Activated CD8-positive, alpha-beta T cell treated with anti-CD3 and anti-CD28 coated beads for 36 hours (primary cell): ENCODE measurements at places on chromosomes 12 and 14. TPM values are rescaled to one million over a fixed set of nuclear protein-coding genes. Genes with fewer than 3 reads are reported as not detected.

OR6C4 gene
- not detected for total RNA-seq

DNA sequence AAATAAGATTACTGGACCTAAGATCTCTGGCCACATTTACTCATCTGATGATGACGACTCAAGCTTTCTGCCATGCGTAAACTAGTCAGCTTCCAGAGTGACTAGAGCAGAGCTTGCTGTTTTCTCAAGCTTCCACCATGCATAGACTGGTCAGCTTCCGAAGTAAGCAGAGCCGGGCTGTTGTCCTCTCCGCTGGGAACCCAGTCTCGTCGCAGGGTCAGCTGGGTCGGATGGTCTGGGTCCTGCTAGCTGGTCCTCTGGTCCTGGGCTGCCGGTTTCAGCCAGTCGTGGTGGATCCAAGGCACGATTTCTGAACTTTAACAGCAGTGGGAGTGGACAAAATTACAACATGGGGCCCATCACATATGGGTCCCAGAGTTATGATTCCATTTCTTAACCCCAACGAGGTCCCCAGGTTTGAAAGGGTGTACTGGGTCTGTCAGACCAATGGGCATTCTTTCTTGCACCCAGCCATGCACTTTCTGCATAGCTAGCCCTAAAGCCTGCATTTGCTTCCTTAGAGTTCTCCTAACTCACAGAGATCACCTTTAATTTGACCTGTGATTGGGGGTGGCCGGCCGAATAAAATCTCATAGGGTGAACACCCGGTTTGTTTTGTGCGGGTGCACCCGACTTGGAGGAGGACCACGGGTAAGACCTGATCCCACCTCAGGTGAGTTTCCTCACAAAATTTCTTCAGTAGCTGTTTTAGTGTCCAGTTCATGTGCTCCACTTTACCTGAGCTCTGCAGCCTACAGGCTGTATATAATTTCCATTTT, 1312.8 kb downstream of the TMEM121 start:
- no peak for DNase-seq

POLR3B gene
- 9.5 TPM for total RNA-seq

NPFF gene
- total RNA-seq = not detected

GRCh38 chr14:75699331-75699730, 38.3 kb downstream of the TTLL5 start:
- no peak for DNase-seq

DNA sequence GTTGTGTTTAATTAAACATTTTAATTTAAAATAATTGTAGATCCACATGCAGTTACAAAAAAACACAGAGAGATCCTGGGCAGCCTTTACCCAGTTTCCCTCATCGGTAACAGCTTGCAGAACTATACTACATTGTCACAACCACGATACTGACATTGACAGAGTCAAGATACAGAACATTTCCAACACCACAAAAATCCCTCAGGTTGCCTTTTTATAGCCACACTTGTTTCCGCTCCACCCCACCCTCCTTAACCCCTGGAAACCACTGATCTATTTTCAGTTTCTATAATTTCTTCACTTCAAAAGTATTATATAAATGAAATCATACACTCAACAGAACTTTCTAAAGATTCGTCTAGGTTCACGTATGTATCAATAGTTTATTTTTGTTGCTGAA, 458.8 kb upstream of the SOX5 start:
- DNase-seq = peak; percentile 3

DNA sequence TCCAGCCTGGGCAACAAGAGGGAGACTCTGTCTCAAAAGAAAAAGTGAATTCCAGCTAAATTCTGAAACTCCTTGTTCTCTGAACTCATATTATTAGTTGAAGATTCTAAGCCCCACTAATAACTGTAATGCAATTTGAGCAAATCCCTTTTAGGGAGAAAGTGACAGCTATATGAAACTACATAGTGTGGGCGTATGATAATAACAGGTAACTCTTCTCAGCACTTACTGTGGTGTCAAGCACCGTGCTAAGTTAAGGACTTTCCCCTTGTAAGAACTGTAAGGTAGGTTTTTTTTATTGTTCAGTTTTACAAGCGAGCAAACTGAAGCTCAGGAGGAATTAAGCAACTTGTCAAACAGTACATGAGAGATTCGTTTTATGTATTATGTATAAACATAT, 5.4 kb downstream of the ANKRD13A start:
- no peak for DNase-seq

ZFYVE21 gene
- 11.6 TPM for total RNA-seq

DNA sequence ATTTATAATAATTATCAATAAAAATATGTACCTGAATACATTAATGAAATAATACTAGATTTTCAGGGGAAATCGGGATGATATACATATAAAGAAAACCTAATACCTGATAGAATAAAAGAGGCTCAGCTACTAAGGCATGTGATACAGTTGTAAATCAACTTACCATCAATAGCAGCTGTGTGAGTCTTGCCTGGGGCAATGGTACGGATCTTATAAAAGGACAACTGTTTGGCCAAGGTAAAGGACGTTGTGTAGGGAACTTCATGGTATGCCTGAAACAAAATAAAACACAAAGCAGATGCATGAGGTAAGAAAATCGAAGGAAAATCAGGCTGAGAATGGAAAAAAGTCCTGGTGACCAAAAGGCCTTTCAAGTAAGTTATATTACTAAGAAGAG, 25.4 kb downstream of the NEK9 start:
- no peak for DNase-seq

DNA sequence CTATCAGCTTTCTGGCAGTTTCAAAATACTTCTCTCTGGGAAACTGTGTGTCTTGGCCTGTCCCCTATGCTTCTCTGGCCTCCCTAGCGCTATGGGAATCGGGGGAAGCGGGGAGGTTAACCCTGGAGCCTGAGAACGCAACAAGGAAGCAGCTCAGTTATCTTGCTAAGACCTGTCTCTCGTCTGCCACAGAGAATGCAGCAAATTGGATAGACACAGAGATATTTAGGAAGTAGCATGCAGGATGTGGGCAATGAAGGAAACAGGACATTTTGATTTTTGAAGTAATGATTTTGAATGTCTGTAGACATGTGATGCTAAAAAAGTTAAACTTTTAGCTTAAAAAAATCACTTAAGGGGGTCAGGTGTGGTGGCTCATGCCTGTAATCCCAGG, 6.6 kb upstream of the CALCOCO1 start:
- no peak for DNase-seq

TMEM229B gene
- total RNA-seq = 2.3 TPM

PPP1R1A gene
- total RNA-seq = not detected

GRCh38 chr12:47131011-47131410, 51.3 kb upstream of the AMIGO2 start:
- DNase-seq = no peak

DNA sequence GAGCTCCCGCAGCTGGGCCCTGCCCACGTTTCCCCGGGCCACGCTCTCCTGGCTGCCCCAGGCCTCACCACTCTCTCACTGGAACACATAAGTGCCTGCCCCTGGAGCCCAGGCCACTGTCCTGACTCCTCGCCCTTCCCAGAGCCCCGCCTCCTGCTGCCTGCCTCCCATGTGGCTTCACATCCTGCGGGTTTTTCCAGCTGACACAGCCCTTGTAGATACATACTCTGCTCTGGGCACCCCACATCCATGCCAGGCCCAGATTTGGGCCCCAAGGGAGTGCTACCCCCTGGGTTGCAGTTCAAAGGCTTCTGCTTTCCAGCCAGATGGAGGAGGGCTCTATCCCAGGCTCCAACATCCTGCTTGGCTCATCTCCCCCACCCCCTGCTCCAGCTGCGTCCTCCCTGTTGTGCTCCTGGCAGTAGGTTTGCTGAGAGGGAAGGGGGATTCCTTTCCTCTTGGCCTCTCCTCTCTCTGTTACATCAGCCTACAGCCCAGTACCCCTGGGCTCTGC, 60.1 kb downstream of the TSPAN9 start:
- no peak for DNase-seq

RHEBL1 gene
- 19.8 TPM for total RNA-seq

PAN2 gene
- 55.7 TPM for total RNA-seq

- DNase-seq = no peak
These were observed 153.9 kb upstream of the EGLN3 start for GRCh38 chr14:34104489-34105397.

GRCh38 chr14:97336179-97336578, 539.0 kb downstream of the VRK1 start:
- no peak for DNase-seq

ALG10B gene
- 13.8 TPM for total RNA-seq
